ENCODE measurements at places on chromosomes 12 and 14.

GRCh38 chr14:32047791-32048190, 29.3 kb upstream of the ARHGAP5 start:
- no peak for DNase-seq

- no peak for DNase-seq
These were observed 161.6 kb upstream of the HIF1A start for GRCh38 chr14:61533513-61534255.

- no peak for DNase-seq
These were observed 60.2 kb downstream of the MDM2 start for GRCh38 chr12:68868043-68868790.

DNA sequence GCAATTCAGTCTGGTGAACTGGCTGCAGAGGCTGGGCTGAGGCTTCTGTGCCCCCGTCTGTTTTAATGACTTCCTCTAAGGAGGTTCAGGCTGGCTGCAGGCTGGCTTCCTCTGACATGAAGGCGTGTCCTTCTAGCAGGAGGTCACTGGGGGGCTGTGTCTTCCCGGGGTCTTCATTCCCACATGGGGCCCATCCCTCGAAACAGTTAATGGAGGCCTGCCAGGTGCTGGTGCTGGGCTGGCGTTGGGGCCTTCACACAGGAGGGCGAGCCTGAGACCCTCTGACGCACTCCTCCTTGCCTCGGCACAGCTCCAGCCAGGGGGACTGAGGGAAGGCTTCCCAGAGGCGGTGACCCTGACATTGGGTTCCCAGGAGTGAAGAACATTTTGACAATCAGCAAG, 57.7 kb upstream of the DLK1 start:
- no peak for DNase-seq

- DNase-seq, result no peak
These were observed 257.3 kb upstream of the PLEKHG7 start for GRCh38 chr12:92445253-92446082.

DNA sequence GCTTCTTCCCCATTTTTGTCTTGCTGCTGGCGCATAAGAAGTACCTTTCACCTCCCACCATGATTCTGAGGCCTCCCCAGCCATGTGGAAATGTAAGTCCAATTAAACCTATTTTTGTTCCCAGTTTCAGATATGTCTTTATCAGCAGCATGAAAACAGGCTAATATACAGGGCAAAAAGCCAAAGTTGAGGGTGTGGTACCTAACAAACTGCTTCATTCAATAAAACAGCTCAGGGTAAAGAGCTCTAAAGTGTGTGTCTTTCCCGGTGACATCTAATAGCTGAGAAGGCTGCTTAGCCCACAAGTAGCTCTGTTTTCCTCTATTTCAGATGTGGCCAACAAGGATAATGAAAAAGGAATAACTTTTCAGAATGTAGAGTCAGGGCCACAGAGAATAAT, 76.7 kb upstream of the SLC8A3 start:
- DNase-seq, result no peak

DNA sequence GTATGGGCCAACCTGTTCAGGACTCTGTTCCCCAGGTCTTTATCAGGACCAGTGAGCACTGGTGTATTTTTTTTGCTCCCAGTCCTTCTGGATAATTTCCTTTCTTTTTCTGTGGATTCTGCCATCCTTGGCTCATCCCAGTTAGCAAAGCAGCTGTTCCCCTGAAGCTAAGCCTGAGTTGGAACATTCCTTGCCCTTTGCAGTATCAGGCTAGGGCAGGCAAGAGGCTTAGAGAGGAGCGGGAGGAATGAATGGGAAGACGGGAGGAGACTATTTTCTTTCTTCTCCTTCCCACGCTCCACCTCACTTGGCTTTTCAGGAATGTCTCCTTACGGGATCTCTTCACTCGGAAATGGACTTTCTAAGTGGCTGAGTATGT, 29.2 kb downstream of the ERG28 start:
- no peak for DNase-seq

DNA sequence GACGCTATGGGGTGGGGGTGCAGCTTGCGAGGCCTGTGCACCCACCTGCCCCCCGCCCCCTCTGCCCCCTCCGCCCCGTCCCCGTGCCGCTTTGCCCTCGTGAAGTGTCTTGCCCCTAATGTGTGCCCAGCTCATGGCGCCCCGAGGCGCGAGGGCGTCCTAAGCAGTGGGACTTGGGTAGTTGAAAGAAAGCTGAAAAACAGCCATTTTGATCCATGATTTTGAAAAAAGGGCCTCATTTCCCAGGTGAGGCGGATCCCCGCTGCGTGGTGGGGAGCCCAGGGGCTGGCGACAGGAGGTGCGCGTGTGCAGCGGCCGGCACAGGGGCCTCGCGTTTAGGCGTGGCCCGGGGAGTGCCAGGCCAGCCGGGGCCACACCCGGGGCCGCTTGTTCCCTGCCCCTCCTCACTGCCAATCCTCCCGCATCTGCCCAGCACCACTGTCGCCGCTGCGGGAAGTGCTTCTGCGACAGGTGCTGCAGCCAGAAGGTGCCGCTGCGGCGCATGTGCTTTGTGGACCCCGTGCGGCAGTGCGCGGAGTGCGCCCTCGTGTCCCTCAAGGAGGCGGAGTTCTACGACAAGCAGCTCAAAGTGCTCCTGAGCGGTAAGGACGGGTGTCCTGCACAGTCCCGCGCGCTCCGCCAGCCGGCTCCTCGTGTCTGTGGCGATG, 11.8 kb downstream of the ZFYVE21 start:
- no peak for DNase-seq

DNA sequence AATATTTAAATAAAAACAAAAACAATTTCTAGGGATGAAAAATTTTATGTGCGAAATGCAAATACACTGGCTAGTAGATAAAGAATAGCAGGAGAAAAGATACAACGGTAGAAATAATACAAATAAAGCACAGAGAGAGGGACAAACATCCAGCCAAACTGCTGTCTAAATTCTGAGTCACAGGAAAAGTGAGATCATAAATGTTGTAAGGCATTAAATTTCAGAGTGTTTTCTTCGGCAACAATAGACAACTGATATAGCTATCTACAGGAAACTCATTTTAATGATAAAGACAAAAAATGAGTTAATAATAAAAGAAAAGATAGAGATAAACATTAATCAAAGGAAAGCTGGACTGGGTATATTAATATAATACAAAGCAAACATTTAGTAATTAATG, 122.2 kb downstream of the NTS start:
- no peak for DNase-seq

GRCh38 chr14:82094829-82095345, 561.2 kb upstream of the SEL1L start:
- DNase-seq, result no peak

DNA sequence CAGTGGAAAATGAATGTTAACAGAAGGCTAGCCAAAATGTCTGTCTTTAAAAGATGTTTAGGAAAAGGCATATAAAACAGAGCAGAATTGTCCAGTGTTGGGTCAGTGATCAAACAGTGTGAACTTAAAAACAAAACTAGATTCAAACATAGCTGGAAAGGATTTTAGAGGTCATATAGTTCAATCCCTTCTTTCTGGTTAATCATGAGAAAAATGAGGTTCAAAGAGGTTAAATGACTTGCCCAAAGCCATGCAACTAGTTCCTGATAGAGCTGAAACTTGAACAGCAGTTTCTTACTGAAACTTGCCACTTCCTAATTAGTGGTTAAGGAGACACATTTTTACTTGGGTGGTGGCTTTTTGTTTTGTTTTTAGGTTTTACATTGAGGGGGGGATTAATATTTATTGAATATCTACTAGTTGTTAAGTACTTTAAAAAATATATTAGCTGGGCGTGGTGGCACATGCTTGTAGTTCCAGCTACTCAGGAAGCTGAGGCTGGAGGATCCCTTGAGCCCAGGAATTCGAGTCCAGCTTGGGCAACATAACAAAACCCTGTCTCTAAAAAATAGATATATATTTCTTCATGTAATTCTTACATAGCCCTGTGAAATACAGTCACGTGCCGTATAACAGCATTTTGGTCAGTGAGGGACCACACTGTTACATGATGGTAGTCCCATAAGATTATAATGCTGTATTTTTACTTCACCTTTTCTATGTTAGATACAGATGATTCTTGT, 20.4 kb downstream of the ACVR1B start:
- DNase-seq, result no peak

DNA sequence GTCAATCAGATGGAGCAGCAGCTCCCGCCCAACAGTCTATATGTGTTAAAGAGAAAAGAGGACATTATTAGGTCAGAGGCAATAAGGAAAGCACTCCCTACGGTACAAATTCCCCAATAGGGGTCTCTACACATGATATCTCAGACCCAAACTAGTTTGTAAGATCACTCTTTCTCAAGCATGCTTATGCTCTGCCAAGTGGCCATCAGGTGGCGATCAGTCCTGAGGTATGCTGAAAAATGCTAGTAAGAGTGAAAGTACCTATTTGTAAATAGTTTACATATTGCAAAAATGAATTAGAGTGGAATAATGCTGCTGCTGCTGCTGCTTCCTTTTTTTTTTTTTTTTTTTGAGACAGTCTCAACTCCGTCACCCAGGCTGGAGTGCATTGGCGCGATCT, 61.0 kb downstream of the CPM start:
- no peak for DNase-seq

DNA sequence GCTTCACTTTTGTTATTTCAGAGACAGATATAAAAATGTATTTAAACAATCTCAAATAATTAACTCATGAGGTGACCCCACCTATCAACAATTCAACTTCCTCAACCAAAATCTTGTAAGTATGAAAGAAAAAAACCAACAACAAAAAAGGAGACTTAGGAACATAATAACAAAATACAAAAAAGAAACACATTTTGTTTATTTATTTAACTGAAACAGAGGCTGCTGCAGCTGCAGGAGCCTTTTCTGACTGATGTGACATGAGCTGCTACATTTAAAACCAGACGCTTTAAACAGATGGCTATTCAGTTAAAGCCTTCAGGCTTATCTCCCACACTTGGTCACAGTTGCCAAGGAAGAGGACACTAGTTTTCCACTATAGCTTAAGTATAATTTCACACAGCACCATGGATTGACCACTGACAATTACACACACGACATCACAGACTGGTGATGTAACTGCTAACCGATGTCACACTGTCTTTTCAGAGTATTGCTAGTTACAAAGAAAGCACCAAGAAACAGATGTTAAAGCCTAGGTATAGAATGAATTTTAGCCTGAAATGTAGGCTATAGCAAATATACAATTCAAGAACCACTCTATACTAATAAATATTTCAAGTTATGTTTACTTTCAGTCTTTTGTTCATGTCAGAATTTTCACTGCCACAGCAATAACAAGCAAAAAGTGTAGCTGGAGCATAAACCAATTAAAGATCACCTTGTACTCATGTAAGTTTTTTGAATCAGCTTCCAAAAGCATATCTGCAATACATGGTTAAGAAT, 113.0 kb downstream of the MED13L start:
- no peak for DNase-seq

DNA sequence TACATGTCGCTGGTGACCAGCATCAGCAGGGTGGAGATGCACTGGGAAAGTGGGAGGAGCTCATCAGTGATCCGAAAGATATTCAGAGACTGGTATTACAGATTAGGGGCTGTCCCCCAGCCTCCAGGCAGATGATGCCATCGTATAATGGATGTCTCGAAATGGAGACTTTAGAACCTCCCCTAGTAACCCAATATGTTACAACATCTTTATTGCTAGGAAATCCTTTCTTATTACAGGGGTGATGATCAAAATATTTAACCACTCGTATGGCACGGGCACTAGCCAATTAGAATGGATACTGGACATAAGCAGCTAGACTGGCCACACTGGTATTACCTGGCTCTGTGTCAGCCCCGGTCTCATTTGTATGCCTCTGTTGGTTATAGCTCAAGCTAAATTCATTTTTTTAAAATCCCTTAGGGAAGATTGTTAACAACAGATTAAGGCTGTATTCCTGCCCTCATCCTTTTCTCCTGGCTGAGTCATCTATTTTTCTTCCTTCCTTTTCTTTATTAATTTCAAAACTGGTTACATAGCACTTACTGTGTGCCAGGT, 10.8 kb upstream of the CEBPE start:
- DNase-seq, result no peak

DNA sequence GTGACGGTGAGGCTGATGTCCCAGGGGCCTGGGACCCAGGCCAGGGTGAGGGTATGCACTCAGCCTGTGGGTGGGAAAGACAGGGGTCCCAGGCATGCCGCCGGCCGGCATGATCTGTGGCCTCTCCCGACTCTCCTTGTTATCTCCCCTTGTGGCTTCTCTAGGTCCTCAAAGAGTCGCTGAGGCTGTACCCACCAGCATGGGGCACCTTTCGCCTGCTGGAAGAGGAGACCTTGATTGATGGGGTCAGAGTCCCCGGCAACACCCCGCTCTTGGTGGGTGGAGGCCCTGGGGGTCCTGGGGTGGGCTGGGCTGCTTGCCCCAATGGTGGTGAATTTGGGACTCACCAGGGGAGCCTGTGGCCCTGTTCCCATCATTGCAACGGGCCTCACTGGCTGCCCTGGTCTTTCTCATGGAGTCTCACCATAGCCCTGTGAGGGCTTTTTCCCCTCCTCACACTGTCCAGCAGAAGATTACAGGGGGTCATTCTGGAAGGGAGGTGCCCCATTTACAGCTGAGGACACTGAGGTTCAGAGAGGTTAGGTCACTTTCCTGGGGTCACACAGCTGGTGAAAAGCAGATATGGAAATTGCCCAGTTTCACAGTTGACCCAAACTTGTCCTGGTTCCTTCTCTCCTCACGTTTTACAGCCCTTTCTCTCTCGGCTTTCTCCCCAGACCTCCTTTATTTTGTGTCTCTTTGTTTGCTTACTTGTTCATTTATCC, 37.9 kb downstream of the CYP46A1 start:
- DNase-seq, result no peak

GRCh38 chr14:74221741-74222140, 17.5 kb upstream of the VSX2 start:
- DNase-seq, result no peak

GRCh38 chr14:100072783-100073346, 7.6 kb downstream of the EVL start:
- DNase-seq, result peak; percentile 62

DNA sequence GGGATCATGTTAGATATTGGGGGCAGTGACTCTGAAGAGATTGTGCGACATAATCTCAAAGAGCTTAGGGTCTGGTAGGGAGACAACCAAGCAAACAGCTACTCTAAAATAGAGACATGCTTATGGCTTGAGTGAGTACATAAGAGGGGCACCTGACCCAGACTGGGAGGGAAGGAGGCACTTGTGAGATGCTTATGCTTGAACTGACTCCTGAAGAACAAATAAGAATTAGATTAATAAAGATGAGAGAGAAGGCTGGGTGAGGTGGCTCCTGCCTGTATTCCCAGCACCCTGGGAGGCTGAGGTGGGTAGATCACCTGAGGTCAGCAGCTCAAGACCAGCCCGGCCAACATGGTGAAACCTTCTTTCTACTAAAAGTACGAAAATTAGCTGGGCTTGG, 19.1 kb downstream of the TMTC2 start:
- DNase-seq, result no peak

- DNase-seq, result no peak
These were observed 348.2 kb downstream of the DPF3 start for GRCh38 chr14:72545411-72546311.

DNA sequence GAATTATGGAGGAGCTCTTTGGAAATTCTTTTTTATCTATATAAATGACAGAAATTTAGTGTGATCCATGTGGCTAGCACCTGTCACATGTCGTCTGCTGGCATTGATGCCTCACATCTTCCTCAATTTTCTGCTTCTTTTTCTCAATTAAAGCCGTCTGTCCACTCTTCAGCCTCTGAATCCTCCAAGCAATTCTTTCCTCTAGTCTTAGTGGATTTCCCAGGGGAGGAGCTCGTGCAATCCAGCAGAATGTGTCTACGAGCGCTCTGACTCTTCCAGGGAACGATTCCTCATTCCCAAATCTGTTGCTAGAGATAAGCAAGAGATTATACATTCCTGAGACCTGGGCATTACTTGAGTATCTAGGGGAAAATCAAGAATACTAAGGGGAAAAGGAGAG, 176.6 kb downstream of the EMP1 start:
- DNase-seq, result no peak

Measured in CD8-positive, alpha-beta memory T cell (primary cell).